ENCODE measurements at places on chromosomes 12 and 14. TPM values are rescaled to one million over a fixed set of nuclear protein-coding genes. Genes with fewer than 3 reads are reported as not detected.

GRCh38 chr14:90533591-90534021, 136.8 kb downstream of the CALM1 start:
- no peak for DNase-seq

DNA sequence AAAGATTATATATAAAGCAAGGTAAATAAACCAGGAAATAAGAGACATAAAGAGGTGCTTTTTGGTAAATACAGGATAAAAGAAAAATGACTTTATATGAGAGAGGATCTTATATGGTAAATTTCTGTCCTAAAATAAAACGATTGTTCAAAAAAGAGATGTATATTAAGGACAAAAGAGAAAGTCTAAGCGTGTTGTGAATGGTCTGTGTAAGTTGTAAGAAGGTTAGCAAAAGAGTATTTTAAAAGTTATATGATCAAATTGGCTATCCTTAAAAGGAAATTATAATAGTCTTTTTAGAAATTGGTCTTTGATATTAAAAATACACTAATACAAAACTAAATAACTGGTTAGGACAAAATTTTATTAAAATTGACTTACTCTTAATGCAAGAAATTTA, 14.1 kb upstream of the ACSM4 start:
- no peak for DNase-seq

DNA sequence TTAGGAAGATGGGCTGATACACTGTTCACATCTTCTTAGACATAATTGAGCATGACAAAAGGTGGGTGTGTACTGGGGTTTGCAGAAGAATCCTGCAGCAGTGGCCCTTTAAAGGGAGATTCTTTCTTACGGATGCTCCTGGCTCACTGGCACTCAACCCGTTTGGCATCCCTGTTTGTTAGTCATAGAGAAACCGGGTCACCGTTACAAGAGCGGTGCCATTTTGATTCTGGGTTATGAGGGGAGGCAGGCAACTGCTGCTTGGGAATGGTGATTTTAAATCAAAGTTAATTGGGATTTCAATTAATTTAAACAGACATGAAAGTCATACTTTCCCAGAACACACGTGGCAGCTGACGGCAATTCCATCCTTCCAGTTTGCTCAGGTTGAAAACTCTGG, 245.8 kb downstream of the AACS start:
- DNase-seq: no peak

DHRS2 gene
- total RNA-seq: 0.32 TPM

ASPG gene
- not detected for total RNA-seq

- DNase-seq: peak; percentile 100
Observed at GRCh38 chr14:61561657-61562276, 133.5 kb upstream of the HIF1A start.

- peak; percentile 14 for DNase-seq
Observed at GRCh38 chr12:42296503-42297109, 29.3 kb downstream of the ZCRB1 start.

DNA sequence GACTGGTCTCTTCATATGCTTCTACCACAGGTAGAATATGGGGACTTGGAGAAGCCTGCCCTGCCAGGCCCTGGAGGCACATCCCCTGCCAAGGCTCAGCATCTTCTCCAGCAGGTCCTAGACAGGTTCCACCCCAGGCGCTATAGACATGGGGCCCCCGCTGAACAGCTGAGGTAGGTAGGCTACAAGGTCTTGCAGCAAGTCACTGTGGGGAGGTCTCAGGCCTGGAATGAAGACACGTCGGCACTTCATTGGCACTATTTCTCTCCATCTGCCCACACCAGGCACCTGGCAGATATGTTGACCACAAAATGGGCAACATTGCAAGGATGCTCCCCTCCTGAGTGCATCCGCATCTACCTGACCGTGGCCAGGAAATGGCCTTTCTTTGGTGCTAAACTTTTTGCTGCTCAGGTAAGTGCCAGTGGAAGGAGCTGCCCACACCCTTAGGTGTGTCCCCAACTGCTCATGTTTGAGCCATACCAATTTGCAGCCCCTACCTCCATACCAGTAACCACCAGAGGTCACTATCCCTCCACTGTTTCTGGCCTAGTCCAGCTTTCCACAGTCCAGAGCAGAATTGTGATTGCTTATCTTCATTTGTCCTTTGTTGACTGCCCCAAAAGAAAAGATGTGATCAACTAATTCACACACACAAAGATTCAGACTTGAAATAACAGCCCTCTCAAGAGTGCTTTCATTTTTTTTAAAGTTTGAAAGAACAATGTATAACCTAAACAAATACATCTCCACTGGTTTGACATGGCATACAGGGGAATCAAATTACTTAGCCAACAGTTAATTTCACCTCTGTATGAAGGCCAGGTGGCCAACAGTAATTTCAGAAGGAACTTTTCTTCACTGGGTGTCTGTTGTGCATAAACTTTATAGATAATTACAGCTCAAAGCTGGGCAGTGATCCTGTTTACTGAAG, 16.1 kb downstream of the PIGH start:
- DNase-seq: peak; percentile 62

GRCh38 chr12:51642286-51642685, 51.3 kb downstream of the SCN8A start:
- no peak for DNase-seq

- DNase-seq: no peak
Observed at GRCh38 chr14:78737116-78737515, 566.9 kb downstream of the NRXN3 start.

SERPINA3 gene
- total RNA-seq: not detected

- DNase-seq: no peak
Observed at GRCh38 chr12:7694556-7695236, 879 bp downstream of the GDF3 start.

RALGAPA1 gene
- total RNA-seq: 42.2 TPM

TESPA1 gene
- not detected for total RNA-seq

DNA sequence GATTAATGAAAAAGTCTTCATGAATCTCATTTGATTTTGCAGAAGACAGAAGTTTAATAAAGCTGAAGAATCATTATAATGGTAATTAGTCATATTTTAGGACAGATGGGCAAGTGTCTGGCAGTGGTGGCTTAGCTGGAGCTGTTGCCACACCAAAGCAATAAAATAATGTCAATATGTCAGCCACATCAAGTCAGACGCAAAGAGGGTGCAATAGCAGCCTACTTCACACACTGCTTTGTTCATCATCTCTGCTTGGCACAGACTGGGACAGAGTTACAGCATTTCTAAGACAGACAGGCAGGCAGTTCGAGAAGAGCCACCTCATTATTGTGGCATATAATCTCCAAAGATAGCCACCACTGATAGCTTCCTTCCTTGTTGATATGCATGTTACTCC, 16.9 kb upstream of the KRR1 start:
- DNase-seq: no peak

DNA sequence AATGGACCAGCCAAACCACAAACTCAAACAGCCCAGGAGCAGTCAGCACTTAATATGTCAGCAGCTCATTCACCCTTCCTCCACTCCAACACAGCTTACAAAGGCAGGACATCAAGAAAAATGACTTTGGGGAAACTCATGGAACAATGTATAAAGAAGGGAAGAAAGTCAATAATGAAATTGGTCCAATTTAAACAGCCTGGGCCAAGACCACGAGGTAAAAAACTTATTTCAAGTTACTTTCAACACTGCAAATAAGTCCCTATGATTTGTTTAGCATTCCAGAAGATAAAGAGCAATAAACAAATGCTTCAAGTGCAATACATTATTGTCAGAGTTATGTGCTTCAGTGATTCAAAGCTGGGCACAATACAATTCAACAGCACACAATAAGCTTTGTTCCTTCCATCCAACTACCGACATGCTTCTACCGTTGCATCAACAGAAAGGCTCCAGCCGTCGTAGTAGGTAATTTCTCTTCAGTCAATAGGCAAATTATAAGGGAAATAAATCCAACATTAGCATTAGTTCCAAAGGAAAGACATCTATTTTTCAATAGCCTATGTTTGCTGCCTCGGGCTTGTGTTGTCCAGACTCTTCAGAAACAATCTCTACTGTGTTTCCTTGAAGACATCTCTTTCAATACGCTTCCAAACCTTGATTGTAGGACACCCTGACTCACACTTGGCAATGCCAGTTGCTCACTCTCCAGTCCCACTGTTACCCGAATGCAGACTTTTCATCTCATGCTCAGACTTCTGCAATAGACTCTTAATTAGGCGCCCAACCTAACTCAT, 225.7 kb downstream of the NUAK1 start:
- DNase-seq: peak; percentile 51

HCAR3 gene
- total RNA-seq: not detected

- DNase-seq: no peak
Observed at GRCh38 chr12:4979737-4980136, 63.9 kb upstream of the KCNA5 start.

GRCh38 chr12:63037746-63038712, 103.1 kb upstream of the PPM1H start:
- DNase-seq: no peak

CD27 gene
- total RNA-seq: under 0.01 TPM

OR4E2 gene
- not detected for total RNA-seq

DNA sequence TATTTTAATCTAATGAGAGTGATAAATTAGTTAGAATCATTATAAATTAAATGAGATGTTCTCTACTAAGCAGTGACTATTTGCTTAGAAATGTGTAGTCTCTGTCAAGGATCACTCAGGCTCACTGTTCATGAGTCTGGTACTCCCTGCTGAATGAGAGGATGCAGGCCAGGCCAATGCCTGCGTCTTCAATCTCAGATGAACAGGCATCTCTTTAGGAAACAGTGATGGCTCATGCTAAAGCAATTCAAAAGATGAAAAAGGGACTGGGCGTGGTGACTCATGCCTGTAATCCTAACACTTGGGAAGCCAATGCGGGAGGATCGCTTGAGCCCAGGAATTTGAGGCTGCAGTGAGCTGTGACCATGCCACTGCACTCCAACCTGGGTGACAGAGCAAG, 106.8 kb downstream of the ZFC3H1 start:
- peak; percentile 68 for DNase-seq

ANKRD52 gene
- 22.2 TPM for total RNA-seq

DNA sequence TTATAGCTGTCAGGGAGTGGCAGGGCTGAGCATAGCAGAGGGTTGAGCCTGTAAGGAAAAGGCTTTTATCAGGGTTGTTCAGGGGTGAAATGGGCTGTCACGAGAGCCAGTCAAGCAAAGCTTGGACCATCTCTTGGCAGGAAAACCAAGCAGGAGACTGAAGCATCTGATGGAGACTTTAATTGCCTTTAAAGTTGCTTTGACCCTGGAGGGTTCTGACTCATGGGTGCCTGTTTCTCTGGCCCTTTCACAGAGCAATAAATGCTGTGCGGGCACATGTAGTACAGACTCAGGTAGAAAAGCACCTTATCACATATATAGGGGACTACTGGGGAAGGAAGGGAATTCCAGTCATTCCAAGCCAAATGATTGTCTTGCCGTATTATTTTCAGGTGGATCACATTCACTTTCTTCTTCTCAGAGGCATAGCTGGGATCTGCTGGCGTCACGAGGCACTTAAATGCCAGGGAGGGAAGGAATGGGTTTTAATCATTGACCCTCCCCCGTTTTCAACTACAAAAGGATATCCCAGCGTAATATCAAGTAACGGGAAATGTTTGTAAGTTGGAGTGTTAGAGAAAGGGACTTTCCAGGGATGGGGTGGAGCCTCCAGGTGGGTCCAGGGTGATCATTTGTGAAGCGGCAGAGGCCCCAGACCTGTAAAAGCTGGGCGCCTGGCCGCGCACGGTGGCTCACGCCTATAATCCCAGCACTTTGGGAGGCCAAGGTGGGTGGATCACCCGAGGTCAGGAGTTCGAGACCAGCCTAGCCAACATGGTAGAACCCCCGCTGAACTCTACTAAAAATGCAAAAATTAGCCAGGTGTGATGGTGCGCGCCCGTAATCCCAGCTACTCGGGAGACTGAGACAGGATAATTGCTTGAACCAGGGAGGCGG, 34.9 kb downstream of the PLEKHD1 start:
- no peak for DNase-seq

PAPLN gene
- total RNA-seq: 4.3 TPM

TUNAR gene
- total RNA-seq: not detected

TAS2R8 gene
- 0.43 TPM for total RNA-seq

OR6C2 gene
- total RNA-seq: not detected

GRCh38 chr12:4439736-4440135, 5.9 kb downstream of the FGF6 start:
- DNase-seq: no peak

DNA sequence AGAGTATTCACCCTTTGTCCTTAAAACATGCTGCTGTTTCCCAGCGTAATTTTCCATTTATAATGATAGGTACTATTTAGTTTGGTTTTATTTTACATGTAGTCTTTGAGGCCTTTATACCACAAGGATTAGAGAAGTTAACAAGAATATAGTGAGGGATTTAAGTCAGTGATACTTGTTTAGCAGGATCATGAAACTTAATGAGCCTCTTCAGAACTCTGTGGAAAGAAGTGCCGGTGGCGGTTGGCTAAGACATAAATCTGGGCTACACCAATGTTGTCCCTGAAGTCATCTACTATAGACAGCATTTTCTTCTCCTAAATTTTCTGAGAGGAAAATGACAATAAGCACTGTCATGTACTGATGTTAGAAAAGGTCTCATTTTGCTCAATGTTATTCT, 1226.0 kb upstream of the SEL1L start:
- DNase-seq: no peak

FGFR1OP2 gene
- total RNA-seq: 48.6 TPM

ALDH2 gene
- 6.8 TPM for total RNA-seq

- DNase-seq: no peak
Observed at GRCh38 chr14:95316821-95317220, 2.9 kb downstream of the CLMN start.

PTHLH gene
- total RNA-seq: 1.3 TPM

- no peak for DNase-seq
Observed at GRCh38 chr14:101463566-101464171, 97.6 kb upstream of the DIO3 start.

DNA sequence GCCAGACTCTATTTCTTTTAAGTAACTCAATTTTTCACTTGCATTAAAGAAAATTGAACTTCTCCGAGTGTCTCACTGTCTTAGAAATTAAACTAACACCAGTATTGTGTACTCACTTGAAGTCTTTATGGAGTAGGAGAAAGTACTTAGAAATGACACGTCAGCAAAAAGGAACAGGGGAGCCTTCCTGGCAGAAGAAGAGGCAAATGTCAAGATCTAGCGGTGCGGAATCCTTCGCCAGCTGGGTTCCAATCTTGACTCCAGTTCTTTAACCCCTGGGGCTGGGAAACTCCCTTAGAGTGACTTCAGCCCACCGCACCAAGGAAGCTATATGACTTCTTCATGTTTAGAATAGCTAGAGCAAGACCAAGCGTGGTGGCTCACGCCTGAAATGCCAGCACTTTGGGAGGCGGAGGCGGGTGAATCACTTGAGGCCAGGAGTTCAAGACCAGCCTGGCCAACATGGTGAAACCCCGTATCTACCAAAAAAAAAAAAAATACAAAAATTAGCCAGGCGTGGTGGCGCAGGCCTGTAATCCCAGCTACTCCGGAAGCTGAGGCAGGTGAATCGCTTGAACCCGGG, 34.4 kb downstream of the WBP11 start:
- DNase-seq: peak; percentile 48

- peak; percentile 58 for DNase-seq
Observed at GRCh38 chr12:92827836-92828431, 101.2 kb downstream of the EEA1 start.

Measured in fibroblast of villous mesenchyme (primary cell).